T-cell (primary cell): ENCODE measurements at places on chromosomes 4 and X.

DNA sequence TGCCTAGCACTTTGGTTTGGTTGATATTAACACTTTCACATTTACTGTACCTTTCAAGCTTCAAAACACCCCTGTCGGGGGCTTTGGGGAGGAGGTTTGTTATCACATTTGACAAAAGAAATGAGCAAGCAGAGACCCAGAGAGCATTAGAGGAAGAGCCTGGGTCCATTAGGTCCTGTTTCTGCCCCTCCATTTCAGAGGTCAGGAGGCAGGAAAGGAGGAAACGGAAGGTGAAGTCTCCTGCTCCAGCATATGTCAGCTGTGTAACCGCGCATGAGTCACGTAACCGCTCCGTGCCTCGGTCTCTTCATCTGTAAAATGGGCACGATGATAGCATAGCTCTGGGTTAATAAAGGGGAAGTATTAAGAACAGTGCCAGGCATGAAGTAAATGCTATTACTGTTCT lies 201.9 kb upstream of the BCOR start:
- no peak for DNase-seq

DNA sequence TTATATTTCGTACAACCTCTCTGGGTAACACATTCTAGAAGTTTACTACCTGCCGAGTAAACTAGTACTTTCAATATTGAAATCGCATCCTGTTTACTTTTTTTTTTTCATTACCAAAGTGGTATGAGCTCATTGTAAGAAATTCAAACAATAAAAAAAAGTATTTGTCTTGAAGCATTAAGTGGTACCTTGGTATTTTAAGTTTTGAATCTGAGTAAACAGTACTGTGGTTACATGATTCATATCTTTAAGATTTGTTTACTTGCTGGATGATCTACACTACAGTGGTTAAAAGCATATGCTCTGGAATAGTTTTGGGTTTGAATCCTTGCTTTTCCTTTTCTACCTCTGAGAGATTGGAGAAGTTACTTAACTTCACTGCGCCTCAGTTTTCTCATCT lies 3.8 kb upstream of the MMGT1 start:
- DNase-seq, result no peak

DNA sequence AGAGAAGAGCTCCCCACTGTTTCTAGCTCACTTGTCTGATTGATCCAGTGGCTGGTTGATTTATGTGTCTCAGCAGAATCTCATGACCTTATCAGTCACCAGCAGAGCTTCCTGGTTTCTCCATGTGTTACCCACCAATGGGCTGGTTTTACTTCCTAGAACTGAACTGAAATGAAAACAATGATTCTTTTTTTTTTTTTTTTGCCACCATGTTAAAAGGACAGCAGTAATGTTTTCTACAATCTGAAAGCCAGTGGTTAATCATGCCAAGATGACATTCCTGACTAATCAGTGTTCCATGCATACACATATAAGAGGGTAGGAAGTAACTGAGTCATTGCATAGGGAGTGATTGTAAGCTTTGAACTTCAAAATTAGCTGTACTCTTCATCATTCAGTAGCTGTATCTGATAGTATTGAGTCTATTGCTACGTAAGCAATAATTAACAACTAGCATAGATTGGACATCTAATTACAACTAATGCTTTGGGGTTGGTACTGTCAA lies 67.7 kb downstream of the SLC4A4 start:
- no peak for DNase-seq

DNA sequence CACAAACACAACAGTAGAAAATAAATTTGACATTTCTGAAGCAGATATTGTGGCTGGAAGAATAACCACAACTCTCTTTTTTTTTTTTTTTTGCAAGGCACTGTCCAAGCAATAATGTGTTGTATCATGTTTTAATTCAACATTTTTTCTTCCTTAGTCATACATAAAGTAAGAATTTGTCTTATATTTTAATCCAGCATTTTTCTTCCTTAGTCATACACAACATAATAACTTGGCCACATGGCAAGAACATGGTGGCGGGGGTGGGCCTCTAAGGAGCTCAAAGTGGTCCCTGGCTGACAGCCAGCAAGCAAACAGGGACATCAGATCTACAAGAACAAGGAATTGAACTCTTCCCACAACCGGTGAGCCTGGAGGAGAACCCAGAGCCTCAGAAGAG lies 20.2 kb downstream of the FBXW7 start:
- DNase-seq, result no peak

DNA sequence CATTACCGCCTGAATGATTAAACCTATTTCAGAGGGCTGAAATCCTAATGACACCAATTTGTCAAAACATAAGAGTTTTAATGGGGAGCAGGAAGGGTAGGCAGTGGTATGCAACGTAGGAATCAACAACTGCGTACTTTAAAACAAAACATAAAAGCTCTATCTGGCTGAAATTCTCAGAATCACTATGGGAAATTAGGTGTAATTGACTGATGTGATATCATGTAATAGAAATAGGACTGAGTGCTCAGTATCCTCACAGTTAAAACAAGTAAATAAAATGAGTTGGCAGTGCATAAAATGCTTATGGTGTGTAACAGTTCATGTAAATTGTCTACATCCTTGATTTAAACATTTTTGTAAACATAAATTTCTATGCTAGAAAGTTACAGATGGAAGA lies 13.6 kb upstream of the IGSF1 start:
- DNase-seq, result no peak

GRCh38 chr4:107755841-107756356 lies 35.9 kb upstream of the PAPSS1 start:
- no peak for DNase-seq

DNA sequence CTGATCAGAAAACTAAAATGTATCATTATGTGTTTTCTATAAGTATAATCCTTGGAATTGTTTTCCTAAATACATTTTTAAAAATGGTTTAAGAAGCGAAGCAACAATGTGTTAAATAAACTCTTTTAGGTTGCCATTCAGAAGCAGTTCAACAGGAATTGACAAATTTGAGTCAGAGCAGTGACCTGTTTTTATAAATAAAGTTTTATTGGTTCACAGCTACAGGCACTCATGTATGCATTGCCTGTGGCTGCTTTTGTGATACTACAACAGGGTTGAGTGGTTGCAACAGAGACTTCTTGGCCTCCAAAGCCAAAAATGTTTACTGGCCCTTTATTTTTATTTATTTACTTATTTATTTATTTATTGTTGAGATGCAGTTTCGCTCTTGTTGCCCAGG lies 99.5 kb downstream of the FRMPD4 start:
- no peak for DNase-seq

GRCh38 chrX:103441878-103442535 lies 65.7 kb downstream of the BEX3 start:
- no peak for DNase-seq

GRCh38 chrX:4841216-4841745 lies 1127.8 kb upstream of the PRKX start:
- DNase-seq, result no peak

DNA sequence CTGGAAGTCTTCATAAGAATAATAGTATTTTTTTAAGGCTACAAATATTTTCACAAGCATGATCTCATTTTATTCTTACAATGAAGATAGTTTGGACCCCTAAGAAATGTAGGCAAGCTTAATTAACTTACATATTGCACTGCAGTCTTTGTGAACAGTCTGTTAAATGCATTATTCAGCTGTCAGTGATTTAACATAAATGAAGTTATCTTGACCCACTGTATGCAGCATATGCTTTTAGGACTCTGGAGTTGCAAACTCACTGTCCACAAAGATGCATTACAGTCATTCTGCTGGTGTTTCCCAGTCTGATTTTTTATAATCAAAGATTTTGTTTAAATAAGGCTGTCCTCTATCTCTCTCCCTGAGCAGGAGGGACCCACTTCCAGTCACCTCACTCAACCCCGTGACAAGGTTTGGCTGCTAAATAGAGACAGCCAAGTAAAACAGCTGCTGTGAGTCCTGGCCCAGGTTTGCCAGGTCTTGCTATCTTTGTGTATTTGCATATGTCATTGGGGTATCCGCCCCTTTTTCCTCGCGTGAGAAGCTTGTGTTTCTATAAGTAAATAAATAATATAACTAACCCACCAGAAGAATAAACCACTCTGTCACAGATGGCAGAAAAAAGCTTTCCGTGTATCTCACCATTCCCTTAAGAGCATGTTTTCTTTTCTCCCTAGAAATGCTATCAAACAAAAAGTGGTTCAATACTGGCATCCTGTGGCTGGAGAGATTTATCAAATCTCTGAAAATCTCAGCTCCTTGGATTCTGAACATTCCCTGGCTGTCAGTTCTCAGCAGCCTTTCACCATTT lies 67.0 kb downstream of the SLC7A11 start:
- DNase-seq, result no peak

- no peak for DNase-seq
Observed at GRCh38 chr4:74370912-74371311, 6.0 kb downstream of the EREG start.

DNA sequence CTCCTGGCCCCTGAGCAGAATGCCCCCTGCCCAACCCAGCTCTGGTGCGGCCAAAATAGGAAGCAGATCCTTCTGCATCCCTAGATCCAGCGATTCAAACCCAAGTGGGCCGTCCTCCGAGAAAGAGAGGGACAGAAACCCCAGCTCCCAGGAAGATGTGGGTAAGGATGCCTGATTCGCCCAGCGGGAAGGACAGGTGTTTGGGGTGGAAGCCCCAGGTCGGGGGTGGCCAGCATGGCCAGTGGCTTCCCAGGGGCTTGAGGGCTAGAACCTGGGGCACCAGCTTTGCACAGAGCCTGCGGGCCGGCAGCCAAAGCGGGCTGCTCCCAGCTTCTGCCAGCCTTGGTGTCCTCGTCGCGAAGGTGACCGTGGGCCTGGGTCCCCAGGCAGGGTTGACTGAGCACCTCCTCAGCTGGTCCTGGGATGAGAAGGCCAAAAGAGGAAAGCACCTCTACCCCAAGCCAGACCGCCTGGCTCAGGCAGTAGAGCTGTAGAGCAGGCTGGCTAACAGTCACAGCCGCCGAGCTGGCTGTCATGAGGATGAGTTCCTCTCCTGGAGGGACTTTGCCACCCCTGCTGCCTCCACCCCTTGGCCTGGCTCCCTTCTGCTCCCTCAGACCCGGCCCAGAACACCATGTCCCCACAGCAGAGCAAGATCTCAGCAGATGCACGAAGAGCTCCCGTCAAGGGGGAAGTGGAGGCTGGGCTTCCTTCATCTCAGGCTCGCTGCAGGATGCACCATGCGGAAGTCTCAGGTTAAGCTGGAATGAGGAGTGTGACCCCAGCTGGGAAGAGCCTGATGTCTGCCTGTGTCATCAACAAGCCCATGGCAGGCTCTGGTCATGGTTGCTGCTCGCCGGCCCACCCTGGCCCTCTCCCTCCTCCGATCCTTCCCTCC lies 59.9 kb downstream of the CPZ start:
- no peak for DNase-seq

- no peak for DNase-seq
Observed at GRCh38 chr4:120865985-120866384, 56.5 kb downstream of the PRDM5 start.

- no peak for DNase-seq
Observed at GRCh38 chrX:74451450-74452198, 30.3 kb downstream of the SLC16A2 start.

GRCh38 chrX:119121341-119121740 lies 6.3 kb downstream of the KIAA1210 start:
- no peak for DNase-seq

GRCh38 chr4:109939190-109939589 lies 26.5 kb downstream of the EGF start:
- DNase-seq, result no peak

GRCh38 chrX:118502161-118502789 lies 6.7 kb downstream of the DOCK11 start:
- DNase-seq, result no peak

DNA sequence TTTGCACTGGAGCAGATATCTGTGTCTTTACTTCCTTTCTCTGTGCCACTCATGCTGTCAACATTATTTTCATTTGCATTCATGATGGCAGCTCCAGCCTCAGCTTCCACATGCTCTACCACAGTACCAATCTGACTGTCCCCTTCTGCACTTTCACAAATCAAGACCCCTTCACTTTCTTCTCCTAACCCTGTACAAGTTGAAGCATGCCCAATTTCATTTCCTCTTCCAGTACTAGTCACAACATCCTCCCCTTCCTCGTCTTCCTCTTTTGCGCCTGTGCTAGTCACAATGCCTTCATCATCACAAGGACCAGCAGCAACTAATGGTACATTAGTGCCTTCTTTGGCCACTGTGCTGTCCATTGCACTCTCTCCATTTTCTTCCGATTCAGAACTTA lies 26.5 kb downstream of the BOD1L1 start:
- DNase-seq, result no peak

DNA sequence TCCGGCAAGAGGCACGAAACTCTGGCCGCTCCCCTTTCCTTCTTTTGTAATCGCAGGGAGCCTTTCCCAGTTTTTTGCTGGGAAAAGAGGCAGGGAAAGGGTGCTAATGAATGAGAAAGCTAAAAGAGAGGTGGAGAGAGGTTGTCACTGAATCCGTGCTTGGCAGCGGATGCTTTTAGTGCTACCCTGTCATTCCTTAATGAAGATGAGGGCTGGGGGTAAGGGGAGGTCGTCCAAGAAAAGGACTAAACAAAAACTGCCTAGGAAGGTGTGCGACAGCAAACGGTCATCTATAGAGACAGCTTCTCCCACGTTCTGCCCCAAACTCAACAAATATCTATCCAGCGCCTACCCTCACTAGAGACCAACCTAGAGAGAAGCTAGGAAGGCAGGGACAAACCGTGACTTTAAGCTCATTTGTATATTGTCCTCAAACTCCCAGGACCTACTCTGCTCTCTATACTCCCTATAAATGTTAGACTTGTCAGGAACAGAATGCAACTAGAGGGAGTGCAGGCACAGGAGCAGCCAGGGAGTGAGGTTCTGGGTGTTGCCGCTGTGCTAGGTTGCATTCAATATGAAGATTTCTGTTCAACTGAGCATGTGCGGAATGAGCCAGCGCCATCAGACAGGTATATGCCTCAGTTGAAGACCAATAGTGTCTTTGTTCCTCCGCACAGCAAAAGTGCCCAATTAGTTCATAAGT lies 777 bp upstream of the CASK start:
- DNase-seq, result peak; percentile 21

- DNase-seq, result no peak
Observed at GRCh38 chr4:75511841-75512240, 2.4 kb downstream of the RCHY1 start.

- DNase-seq, result no peak
Observed at GRCh38 chr4:114997576-114998247, 115.7 kb downstream of the NDST4 start.

DNA sequence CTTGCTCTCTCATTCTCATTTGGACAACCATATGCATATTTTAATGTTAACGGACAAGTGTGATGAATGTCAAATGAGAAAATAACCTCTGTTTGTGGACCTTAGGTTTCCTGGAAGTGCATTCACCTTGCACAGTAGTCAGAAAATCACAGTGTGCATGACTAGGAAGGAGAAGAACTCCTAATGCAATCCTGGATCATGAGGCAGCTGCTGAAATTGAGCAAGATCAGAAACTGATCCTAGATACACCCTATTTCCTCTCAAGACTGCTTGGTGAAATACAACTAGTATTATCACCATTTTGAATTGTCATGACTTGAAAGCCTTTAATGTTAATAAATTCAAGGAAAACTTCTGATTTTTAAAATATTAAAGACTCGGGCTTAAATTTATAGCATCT lies 1148.9 kb downstream of the STIM2 start:
- no peak for DNase-seq

GRCh38 chrX:100673397-100673953 lies 29.5 kb downstream of the SRPX2 start:
- DNase-seq, result no peak

- peak; percentile 37 for DNase-seq
Observed at GRCh38 chrX:119008110-119008744, 33.8 kb downstream of the LONRF3 start.

- DNase-seq, result no peak
Observed at GRCh38 chr4:55253948-55254593, 92.0 kb upstream of the SRD5A3 start.
